G401 (cell line): ENCODE measurements at places on chromosomes 2 and 18. TPM values are rescaled to one million over a fixed set of nuclear protein-coding genes. Genes with fewer than 3 reads are reported as not detected.

PXDN gene
- 16.4 and 25.4 TPM in 2 replicates for total RNA-seq

DNA sequence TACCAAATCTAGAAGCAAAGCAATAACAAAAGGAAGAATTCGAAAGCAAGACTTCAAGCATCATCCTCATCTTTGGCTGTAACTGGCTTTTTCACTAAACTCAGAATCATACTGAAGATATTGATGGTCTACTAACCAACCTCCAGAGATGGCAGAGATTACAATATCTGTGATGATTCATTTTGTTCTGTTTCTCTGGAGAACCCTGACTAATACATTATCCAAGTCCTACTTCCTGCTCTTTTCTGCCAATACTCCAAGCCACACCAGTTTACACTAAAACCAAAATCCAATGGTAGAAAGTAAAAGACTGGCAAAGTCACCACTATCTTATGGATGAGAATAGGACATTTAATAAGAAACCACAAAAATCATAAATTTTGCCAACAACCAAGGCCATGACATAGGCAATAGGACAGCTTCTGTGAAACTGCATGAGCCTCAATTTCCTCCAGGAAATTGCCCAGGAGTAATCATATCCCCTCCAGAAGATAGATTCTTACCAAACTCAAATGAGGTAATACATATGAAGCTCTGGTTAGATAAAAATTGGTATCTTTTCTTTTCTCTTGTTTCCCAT is 159.8 kb downstream of the METTL4 start:
- DNase-seq, result no peak

ZNF892 gene
- 2.5 and 2.6 TPM in 2 replicates for total RNA-seq

- peak; percentile 89 for DNase-seq
Measured at GRCh38 chr2:128321784-128322714, 3.4 kb upstream of the HS6ST1 start.

ERBB4 gene
- not detected in 2 replicates for total RNA-seq

DNA sequence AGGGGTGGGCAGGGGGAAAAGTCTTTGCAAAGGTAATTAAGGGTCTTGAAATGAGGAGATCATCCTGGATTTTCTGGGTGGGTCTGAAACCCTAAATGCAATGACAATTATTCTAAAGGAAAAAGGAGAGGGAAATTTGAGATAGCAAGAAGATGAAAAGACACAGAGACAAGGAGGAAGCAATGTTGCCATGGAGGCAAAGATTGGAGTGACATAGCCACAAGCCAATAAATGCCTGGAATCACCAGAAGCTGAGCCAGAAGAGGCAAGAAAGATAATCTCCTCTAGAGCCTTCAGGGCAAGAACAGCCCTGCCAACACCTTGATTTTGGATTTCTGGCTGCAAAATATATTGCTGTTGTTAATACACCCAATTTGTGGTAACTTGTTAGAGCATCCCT is 1246.3 kb upstream of the PIK3C3 start:
- no peak for DNase-seq

CHRND gene
- total RNA-seq, result not detected in 2 replicates

DNA sequence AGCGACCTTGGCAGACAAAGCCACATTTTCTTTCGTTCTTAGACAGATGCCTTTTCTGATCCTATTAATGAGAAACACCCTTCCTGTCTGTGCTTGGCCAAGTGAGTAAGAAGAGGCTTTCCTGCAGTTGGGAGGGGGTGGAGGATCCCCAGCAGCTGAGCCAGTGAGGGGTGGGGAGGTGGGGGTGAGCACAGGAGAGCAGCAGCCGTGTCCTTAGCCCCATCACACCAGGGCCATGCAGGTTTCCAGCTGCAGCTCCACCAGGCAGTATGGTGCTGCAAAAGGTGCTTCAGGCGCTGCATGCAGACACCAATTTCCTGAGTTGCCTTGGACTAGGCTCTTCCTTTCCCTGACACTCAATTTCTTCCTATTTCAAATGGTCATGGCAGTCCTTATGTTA is 123.3 kb upstream of the SIX2 start:
- no peak for DNase-seq

DNA sequence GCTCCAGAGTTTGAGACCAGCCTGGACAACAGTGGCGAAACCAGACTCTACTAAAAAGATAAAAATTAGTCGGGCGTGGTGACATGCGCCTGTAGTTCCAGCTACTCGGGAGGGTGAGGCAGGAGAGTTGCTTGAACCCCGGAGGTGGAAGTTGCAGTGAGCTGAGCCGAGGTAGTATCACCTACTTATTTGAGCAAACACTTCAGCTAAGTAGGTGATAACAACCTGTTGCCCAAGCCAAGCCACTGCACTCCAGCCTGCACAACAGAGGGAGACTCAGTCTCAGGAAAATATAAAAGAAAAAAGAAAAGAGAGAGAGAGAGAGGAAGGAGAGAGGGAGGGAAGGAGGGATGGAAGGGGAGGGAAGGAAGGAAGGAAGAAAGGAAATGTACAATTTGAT is 21.3 kb downstream of the FER1L5 start:
- DNase-seq, result no peak

- no peak for DNase-seq
Measured at GRCh38 chr2:232984451-232985207, 28.4 kb downstream of the NGEF start.

DNA sequence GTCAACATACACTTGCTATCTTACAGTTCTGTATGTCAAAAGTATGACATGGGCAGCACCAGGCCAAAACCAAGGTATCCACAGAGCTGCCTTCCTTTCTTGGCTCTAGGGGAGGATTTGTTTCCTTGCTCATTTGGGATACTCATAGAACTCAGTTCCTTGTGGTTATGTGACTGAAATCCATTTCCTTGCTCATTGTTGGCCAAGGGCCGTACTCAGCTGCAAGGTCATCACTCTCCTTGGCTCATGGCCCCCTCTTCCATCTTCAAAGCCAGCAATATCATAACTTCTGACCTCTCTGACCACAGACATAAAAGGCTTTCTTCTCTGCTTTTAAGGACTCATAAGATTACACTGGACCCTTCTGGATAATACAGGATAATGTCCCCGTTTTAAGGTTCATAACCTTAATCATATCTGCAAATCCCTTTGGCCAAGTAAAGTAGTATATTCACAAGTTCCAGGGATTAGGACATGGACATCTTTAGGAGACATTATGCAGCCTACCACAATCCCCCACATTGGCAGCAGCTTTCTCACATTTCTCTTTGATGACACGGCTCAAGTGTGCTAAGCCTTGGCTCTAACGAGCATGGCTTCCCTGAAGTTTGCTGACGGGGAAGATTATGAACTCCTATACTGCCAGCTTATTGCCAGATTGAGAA is 20.9 kb downstream of the TMEM237 start:
- no peak for DNase-seq

DNA sequence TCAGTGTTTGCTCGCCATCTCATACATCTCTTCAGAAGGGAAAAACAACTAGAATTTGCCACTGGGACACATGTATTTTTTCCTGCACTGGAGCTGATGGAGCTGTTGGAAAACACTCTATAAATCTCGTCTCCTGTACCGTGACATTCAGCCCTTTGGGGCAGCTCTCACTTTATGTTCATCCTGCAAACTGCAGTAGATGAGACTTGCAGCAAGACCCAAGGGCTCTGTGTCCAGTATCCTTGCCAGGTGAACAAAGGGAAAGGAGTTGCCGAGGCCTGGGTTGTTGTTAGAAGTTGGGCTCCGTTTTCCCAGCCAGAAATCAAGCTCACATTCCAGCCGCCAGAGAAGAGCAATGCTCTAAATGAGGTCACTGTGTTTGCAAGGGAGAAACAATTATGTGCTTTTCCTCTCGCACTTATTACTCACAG is 285.1 kb downstream of the SLC4A3 start:
- DNase-seq, result peak; percentile 4

SOX11 gene
- not detected in 2 replicates for total RNA-seq

PLEKHM3 gene
- total RNA-seq, result 22.6 and 25.8 TPM in 2 replicates

GRCh38 chr2:263022-263738 is 652 bp downstream of the SH3YL1 start:
- peak; percentile 11 for DNase-seq

- DNase-seq, result no peak
Measured at GRCh38 chr2:68993660-68994059, 19.2 kb downstream of the GKN1 start.

GRCh38 chr2:45850558-45850957 is 199.1 kb downstream of the PRKCE start:
- DNase-seq, result no peak

- no peak for DNase-seq
Measured at GRCh38 chr18:3508576-3509549, 58.9 kb downstream of the TGIF1 start.

DNA sequence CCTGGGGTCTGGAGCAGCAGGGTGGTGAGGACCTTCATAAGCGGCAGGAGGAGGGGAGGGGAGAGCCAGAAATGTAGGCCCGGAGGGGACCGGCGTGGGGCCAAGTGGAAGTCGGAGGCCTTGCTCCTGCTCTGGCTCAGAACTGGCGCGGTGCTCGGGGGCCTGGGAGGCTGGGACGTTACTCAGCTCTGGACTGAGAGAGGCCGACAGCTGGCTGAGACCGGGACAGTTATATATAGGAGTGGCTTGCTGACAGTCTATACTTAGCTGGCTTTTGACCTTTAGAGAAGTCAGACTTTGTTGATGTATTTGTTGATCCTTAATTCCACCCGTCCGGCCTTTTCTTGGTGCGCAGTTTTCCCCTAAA is 15.7 kb downstream of the IGFBP5 start:
- DNase-seq, result no peak

OBSL1 gene
- total RNA-seq, result 106 and 117 TPM in 2 replicates

- no peak for DNase-seq
Measured at GRCh38 chr2:232367016-232367415, 11.5 kb upstream of the ALPP start.

GRCh38 chr18:63505566-63506335 is 29.0 kb downstream of the SERPINB5 start:
- DNase-seq, result no peak

GRCh38 chr2:239278941-239279365 is 121.9 kb downstream of the HDAC4 start:
- DNase-seq, result no peak
